ENCODE measurements at places on chromosomes 1 and 21.

- no peak for DNase-seq
Observed at GRCh38 chr1:169491845-169492281, 6.1 kb upstream of the SLC19A2 start.

DNA sequence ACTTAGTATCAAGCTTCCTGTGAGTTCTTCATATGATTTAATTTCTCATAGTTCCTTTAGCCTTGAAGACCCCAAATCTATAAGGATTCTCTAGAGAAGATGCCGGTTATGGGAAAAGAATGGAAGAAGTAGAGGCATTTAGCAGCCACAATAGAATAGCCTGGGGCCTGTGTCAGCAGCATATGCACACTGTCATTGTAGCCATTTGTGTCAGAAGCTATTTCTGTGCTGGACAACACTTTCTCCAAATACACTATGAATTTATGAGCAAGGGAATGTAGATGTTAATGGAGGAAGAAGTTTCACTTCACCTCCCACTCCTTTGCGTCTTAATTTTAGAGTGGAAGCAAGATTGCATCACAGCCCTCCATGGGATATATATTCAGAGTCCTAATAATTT is 17.4 kb downstream of the JAM2 start:
- DNase-seq: no peak

DNA sequence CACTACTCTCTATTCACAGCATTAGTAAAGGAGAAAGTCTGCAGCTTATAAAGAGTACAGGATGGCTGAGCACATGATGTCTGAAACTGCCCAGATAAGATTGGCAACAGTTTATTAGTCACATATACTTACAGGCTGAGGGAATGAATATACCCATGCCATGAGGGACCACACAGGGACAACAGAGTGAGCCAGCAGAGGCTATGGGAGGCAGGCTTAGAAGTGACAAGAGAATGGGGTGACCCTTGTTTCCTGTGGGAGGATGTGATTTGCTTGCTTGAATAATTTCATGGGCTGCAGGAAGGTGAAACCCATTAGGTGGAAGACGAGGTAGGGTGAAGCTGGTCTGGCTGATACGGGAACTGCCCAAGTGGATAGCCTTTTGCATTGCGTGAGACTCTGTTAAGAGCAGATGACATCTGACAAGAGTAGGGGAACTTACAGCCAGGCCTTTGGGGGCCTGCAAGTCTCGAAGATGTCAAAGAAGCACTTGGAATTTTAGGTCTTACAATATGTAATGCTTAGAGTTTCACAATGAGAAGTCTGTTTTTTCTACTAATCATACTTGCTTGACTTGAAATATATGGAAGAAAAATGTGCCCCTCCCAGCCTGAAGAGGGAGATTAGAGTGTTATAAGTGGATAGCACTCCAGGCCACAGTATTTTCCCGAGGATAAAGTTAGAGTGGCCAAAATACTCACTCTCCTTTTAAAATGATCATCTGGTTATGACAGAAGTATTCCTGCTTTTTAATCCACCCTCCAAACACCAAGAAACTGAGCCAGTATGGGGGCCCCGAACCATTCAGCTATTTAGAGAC is 34.6 kb upstream of the TNFSF4 start:
- no peak for DNase-seq

- no peak for DNase-seq
Observed at GRCh38 chr1:229043115-229043514, 227.8 kb upstream of the RAB4A start.

DNA sequence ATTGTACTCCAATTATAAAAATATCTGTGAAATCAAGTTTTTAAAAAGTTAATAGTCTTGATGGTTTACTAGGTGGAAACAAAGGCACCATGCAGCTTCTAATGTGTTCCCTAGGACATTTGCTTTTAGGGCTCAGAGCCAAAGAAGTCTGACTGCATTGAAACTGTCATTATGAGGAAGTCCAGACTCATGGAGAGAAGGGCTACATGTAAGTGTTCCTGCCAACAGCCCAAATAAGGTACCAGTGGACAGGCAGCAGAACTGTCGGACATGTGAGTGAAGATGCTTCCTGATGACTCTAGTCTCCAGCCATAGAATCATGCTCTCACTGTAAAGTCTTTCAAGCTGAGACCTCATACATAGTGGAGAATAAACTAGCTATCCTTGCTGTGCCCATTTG is 287.6 kb downstream of the AKT3 start:
- DNase-seq: no peak

DNA sequence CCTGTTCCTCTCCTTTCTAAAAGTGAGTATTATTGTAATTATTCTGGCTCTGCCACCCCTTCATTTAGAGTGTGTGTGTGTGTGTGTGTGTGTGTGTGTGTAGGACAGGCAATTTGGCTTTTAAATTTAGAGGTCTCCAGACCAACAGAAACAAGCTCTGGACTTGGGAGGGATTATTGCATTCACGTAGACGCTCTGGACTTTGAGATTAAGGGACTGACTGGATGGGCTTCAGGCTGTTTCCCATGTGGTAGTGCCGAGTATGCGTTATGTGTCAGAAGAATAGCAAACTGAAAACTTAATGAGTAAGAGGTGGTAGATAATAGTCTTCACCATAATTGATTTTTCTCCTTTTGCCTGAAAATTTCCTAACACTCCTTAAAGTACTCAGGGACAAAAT is 281.9 kb downstream of the USP25 start:
- DNase-seq: no peak
